H54 (cell line): ENCODE measurements at places on chromosomes 3 and 15.

DNA sequence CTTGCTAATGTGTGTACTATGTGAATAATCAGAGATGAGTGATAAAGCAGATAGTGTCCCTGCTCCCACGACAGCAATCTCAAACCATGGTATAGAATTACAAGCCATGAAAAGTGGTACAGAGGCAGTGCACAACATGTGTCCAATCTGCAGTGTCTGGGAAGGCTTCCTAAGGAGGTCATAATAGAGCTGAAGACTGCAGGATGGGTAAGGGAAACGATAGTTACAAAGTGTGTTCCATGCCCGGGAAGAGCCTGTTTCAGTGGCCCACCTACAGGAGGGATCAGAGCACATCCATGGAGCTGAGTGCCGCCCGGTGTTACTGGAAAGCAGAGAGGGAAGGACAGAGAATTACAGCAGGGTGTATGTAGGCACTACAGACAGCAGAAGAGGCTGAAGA, 48.9 kb downstream of the PAK2 start:
- no peak for DNase-seq

DNA sequence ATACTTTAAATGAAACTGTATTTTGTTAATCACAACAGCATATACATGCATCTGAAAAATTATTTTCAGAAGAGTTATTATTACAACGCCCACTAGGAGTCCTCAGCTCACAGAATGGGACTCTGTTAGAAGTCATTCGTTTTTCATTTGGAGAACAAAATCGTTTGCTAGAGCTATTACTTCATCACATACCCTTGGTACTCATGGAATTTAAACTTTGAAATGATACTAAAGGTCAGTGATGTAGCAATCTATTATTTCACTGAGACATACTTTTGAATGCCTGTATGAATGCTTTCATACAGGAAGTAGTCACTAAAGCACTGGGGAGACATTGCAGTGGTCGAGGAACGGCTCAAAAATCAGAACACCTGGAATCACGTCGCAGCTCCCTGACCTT, 198.1 kb downstream of the MBNL1 start:
- DNase-seq = no peak

- no peak for DNase-seq
Measured at GRCh38 chr15:85003593-85004312, 22.1 kb downstream of the PDE8A start.

- DNase-seq = no peak
Measured at GRCh38 chr3:188884299-188885043, 287.3 kb upstream of the TPRG1 start.

GRCh38 chr15:101092156-101092866, 159.5 kb downstream of the CHSY1 start:
- DNase-seq = no peak

GRCh38 chr15:51600114-51600513, 22.5 kb downstream of the DMXL2 start:
- no peak for DNase-seq

DNA sequence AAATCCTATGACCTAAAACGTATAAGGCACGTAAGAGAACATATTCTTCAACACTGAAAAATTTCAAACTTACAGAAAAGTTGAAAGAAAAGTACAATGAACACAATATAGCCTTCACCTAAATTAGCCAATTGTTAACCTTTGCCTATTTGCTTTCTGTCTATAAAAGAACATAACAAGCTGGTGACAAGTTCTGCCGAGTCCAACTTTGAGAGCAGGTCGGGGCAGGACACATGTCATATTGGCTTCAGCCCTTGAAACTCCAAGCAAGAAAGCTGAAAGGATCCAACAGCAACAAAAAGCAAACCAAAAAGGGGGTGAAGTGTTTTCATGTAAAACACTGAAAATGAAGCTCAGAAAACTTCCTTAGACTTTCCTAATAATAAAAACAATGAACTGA, 59.1 kb downstream of the TBC1D2B start:
- no peak for DNase-seq

GRCh38 chr3:71843071-71843470, 58.1 kb upstream of the PROK2 start:
- DNase-seq = no peak

DNA sequence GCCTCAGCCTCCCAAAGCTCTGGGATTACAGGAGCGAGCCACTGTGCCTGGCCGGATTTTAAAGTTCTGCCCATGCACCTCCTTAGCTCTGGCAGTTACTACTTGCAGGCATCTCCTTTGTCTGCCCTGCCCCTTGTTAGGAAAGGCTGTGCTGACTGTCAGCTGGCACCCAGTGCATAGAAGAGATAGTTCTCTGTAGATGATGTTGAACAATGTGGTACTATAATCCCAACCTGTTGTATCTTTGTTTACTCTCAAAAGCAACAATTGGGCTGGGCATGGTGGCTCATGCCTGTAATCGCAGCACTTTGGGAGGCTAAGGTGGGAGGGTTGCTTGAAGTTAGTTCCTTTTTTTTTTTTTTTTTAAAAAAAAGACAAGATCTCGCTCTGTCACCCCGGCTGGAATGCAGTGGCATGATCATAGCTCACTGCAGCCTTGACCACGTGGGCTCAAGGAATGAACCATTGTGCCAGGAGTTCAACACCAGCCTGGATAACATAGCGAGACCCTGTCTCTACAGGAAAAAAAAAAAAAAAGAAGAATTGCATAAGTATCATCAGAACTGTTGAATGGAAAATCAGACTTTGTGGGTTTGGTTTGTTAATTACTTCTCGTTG, 30.6 kb downstream of the FLNB start:
- no peak for DNase-seq

DNA sequence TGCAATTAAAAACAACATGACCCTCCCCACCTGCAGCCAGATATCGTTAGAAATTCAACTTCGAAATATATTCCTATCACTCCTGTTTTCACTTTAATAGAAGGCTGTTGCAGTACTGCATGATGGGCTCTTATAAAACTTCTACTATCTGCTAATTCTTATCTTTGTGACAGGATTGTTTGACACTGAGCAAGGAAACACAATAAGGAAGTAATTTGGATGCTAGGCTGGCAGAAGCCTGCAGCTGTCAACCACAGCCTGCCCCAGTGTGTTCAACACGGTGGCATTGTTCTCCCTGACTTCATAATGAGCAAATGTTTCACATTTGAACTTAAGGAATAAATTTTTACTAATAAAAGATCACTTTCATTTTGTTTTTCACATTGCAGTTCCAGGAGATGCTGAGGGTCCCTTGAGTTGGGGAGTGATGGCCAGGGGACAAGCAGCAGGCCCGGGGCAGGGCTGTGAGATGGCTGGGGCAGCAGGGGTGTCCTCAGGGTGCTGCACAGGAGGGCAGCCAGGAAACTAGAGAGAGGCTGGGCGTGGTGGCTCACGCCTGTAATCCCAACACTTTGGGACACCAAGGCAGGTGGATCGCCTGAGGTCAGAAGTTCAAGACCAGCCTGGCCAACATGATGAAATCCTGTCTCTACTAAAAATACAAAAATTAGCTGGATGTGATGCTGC, 64.8 kb upstream of the SEC61A1 start:
- no peak for DNase-seq

DNA sequence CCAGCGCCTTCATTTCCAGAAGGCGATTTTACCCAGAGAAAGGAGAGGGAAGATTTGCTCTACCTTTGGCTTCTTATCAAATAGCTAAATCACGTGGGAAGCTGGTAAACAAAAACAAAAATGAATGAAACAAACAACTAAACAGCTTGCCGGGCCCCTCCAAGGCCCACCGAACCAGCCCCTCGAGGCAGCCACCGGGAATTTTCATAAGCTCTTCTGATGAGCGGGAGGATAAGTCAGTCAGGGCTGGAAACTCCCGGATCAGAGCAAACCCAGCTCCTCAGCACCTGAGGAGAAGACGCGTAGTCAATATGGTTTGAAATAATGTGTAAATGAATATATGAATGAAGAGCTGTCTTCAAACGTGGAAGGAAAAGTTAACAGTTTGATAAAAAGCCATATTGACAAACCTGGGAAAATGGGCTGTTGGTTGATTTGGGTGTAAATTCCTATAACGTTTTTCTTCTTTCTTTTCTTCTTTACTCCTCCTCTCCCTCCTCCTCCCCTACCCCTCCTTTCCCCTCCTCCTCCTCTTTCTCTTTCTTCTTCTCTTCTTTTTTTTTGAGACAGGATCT, 10.7 kb downstream of the RPLP1 start:
- no peak for DNase-seq

GRCh38 chr3:30614943-30615342, 8.5 kb downstream of the TGFBR2 start:
- no peak for DNase-seq

GRCh38 chr15:49083401-49084284, 37.4 kb upstream of the SECISBP2L start:
- DNase-seq = no peak

GRCh38 chr3:88661433-88661824, 446.0 kb upstream of the EPHA3 start:
- no peak for DNase-seq

- no peak for DNase-seq
Measured at GRCh38 chr3:71956716-71957115, 171.8 kb upstream of the PROK2 start.

- DNase-seq = no peak
Measured at GRCh38 chr3:98584547-98584946, 8.9 kb downstream of the CPOX start.

- no peak for DNase-seq
Measured at GRCh38 chr3:163890661-163891060, 1187.6 kb downstream of the SI start.

- no peak for DNase-seq
Measured at GRCh38 chr15:61393524-61393923, 164.4 kb upstream of the RORA start.

GRCh38 chr3:124847863-124848262, 39.3 kb downstream of the ITGB5 start:
- DNase-seq = no peak

DNA sequence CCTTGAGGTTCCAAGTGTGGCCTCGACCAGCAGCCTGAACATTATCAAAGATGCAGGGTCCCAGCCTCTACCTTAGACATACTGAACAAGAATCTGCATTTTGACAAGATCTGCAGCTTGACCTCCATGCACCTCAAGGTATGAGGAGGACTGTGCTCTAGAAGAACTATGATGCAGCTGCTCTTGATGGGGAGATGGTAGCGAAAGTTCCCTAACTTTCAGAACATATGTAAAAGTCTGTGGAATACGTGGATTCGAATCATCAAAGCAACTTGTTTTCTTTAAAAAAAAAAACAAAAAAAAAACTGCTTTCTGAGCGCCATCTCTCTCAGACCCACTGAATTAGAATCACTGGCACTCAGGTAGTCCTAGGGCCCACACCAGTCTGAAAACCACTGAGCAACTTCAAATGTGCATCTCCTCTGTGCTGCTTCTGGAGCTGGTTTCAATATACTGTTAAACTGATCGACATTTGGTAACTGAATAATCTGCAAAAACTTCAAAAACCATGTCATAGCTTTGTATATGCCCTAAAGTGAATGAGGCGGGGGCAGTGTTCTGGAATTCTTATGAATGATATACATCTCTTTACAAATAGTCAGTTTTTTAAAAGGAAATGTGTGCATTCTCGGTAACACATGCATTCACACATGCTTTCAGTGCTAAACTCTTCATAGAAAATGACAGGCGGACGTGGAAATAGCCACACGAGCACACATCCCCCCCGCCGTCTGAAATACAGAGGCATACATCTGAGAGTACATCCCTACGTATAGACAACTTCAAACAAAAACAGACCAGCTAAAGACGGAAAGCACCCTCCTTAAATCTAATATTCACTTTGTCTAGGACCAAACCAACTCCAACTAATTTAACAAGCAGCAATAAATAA, 128.8 kb downstream of the FOXP1 start:
- no peak for DNase-seq

DNA sequence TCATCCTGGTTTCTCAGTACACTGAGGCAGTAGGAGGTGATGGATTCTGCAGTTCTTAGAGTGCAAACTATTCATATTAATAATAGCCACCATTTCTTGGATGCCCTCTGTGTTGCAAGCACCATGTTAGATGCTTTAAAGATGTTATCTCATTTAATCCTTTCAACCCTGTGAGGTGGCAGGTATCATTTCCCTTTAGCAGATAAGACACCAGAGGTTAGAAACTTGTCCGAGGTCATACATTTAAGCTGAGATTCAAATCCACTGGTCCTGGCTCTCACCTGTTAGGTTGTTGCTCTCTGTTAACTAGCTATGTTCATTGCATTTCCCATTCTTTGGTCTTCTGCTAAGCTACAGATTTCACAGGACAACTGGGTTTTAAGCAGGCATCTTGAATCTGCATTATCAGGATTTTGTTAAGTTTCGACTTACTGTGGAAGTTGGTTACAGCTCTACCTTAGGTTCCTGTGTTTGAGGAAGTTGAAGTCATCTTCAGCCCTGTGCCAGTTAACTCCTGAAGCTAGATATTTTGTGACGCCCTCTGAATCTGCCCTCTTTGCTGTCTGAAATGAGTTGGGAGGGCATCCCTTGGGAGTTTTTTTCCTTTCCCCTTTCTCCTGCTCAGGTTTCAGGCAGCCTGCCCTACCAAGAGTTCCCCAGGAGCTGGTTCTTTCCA, 6.4 kb downstream of the PDE8A start:
- DNase-seq = no peak

- peak; percentile 81 for DNase-seq
Measured at GRCh38 chr3:134250717-134251220, at the start of gene RYK. Gene RYK (minus strand): TSS chr3:134250859. CDS start chr3:134250654, 205 bp downstream.

DNA sequence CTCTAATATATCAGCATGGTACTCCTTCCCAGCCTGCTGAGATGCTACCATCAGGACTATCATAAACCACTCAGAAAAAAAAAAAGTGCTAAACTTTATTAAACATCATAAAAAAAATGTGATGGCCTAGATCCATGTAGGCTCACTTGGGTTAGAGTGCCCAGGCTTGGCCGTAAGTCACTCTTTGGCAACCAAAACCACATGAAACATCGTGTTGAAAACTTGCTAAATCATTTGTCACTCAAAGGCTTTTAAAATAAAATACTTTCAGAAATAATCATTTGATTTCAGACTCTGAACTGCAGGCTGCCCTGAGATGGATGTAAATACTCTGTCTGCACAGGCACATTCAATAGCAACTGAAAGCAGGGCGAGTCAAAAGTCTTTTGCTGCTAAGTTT, 78.4 kb upstream of the WNT5A start:
- DNase-seq = no peak

- DNase-seq = no peak
Measured at GRCh38 chr3:33047842-33048834, 48.8 kb downstream of the GLB1 start.

DNA sequence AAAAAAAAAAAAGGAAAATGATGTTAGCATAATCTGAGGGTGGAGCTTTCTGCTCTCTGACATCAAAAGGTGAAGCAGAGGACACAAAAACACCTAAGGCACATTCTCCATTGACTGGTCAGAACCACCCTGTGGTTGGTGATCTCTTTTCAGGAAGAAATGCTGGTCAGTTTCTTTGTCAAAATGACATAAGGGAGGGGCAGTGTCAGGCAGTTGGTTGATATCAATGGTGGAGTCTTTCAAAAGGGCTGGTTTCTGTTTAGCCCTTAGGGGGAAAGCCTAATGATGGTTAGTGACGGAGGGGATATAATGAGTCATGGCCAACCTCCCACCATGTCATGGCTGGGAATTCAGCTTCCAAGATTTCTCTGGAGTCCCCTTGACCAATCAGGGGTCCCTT, 185.9 kb upstream of the GBE1 start:
- no peak for DNase-seq

GRCh38 chr15:93829115-93829870, 402.1 kb upstream of the MCTP2 start:
- DNase-seq = peak; percentile 6

GRCh38 chr3:153163393-153163724, 1.3 kb downstream of the RAP2B start:
- DNase-seq = no peak
